Fibroblast of gingiva (primary cell): ENCODE measurements at places on chromosomes 16 and 17.

DNA sequence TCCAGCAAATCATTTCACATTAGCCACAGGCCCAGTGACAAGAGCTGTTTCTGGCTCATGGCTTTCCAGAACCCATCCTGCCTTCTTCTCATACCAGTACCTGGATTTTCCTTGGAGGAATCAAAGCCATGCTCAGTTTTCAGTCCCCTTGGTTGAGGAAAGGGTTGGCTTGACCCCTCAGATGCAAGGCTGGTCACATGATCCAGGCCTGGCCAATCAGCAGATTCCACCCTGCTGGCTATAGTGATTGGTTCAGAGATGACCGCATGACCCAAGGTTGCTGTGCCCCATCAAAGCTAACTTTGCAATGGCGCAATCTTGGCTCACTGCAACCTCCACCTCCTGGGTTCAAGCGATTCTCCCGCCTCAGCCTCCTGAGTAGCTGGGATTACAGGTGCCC is 45.0 kb downstream of the MMP15 start:
- DNase-seq = no peak

GRCh38 chr16:69513180-69513966 is 52.4 kb upstream of the NFAT5 start:
- DNase-seq = no peak

DNA sequence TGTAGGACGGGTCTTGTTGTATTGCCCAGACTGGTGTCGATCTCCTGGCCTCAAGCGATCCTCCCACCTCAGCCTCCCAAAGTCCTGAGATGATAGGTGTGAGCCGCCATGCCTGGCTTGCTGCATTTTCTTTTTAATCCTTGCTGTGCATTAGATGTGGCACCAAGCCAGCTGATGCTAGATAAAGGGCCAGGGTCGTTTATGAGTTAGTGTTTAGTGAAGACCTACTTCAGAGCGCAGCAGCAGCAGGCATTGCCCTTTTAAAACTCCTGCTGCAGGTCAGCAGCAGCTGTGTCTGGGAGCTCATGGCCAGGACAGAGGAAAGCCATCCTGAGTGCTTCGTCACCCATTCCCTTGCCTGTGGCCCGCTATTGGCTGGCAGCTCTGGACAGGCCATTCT is 237.3 kb downstream of the CCDC182 start:
- DNase-seq = no peak

DNA sequence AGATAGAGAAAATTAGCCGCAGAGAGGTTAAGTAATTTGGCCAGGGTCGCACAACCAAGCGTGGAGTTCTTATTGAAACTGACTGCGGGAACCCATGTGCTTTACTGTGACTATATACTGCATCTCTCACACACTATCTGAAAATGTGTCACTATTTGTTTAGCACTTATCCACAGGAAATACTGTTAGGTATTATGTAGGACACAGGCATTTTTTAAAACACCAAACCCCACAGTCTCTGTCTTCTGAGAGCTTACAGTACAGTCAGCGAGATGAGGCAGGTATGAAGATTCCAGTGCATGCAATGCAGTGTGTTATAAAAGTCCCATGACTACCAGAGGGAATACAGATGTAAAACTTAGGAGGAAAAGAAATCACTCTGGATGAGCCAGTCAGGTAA is 11.3 kb downstream of the RBL2 start:
- no peak for DNase-seq

- DNase-seq = no peak
Measured at GRCh38 chr17:68298601-68299000, 7.3 kb downstream of the ARSG start.

DNA sequence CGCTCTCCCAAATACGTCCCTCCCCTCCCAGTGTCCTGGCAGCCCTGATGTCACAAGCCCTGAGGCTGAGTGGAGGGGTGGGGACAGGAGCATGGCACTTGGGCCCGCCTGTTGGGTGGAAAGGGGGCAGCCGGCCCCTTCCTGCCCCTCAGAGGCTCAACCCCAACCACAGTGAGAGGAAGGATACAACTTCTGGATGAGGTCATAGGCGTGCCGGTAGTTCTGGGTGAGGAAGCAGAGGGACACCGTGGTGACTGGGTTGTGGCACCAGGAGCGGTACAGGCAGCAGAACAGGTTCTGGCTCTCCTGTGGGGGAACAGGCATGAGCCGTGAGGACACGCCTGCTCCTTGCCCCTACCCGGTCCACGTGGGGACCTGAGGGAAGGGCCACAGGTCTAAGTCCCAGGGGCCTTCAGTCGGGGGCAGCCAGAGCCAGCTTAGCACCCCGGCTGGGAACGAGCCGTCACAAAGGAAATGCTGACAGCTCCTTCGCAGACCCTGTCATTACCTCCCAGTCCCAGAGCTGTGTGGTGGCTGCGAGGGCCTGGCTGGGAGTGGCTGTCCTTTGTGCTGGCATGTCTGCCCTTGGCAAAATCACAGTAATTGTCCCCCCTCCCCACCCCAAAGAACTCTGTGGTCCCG is 11.2 kb upstream of the MTSS2 start:
- DNase-seq = no peak

DNA sequence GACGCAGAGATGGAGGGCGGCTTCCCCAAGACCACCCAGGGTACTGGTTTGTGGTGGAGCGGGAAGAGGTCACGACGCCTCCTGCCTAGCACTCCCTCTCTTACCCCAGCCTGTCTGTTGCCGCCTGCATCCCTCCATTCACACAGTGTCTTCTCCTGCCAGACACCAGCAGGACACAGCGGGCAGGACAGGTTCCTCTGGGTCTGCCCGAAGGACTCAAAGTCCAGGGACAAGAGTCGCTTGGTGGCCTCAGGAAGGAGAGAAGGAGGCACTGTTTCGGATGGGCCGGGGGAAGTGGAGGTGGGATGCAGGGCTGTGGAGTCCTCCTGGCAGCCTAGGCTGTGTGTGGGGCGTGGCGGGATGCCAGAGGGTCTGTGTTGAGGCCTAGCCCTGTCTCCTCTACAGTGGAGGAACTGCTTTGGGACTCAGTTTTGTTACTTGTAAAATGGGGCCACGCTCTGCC is 19.6 kb upstream of the TNS4 start:
- DNase-seq = no peak

GRCh38 chr16:2085669-2086068 is 37.9 kb downstream of the TSC2 start:
- peak; percentile 43 for DNase-seq

DNA sequence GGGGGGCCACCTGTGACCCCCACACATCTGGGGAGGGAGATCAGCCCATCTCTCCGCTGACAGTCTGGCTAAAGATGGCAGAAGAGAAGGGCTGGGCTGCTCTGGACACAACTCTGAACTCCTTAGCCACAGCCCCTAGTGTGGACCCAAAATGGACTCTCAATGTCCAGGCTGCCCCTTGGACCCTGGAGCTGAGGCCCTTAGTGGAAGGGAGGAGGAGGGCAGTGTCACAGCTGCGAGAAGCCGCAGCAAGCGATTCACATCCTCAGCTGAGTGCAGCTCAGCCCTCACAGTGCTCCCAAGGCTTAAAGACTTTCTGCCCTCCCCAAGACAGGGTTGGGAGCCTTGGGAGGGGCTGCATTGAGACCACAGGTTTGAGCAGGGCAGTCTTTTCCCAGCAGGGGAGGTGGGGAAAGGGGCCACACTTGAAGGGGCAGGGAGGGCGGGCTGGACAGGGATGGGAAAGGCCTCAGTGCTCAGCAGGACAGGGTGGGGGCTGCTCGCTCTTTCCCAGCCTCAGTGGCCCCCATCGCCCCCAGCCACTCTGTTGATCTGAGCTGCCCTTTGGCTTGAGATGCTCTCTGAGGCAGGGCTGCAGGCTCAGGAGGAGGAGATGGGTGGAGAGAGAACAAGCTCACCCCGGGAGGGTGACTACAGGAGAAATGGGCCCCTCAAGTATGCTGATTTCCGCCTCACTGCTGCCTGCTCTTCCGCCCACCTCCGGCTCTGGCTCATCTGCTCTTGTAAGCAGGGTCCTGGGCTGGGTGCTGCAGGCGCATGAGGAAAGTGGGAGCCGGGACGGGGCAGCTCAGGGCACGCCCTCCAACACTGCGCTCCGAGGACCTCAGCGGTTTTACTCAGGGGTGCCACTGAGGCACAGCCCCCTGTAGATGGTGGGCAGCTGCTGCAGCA is 50.9 kb upstream of the MTSS2 start:
- DNase-seq = no peak

DNA sequence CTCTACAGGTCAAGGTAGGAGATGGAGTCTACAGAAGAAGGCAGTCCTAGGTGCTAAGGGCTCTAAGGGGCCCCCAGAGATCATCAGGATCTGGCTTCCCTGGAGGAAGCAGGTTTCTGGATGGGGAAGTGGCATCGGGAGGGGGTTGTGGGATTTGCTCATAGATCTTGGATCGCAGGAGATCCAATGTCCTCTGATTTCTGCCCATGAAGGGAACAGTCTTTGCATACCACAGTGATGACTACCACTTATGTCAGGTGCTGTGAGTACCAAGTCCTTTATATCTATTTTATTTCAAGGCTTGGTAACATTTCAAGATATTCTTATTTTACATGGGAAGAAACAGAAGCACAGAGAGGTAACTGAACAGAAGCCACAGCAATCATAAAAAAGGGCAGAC is 164.0 kb downstream of the RGS9 start:
- no peak for DNase-seq

DNA sequence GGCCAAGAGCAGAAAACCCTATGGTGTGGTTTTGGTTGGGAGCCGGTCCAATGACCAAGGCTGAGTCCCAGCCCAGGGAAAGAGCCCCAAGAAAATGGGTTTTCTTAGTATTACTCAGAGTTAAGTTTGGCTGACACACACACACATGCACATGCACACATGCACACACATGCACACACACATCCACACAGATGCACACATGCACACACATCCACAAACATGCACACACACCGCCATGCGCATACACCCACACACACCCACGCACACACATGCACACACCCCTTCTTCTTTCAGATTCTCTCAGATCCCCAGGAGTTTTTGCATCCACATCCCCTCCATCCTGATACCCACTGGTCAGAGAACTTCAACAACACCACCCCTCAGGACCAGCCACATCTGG is 9.1 kb downstream of the ABCC12 start:
- no peak for DNase-seq

- no peak for DNase-seq
Measured at GRCh38 chr17:66488864-66489263, 186.5 kb downstream of the PRKCA start.

DNA sequence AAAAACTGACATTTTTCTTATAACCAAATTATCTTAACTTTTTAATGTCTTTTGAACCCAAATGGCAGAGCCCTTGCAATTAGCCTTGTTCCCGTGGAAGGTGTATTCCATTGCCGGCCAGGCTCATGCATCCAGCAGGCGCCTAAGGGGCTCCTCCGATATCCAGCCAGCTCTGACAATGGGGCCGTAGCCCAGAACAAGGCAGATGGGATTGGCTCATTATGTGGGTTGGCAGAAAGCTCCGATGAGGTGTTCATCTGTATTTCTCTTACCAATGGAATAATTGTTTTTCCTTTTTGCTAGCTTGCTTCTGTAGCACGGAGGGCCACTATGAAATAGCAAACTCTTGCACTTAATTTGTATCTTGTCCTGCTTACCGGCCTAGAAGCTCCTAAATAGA is 208.2 kb upstream of the CHMP6 start:
- DNase-seq = no peak

- DNase-seq = no peak
Measured at GRCh38 chr17:29138184-29138955, 41.8 kb downstream of the MYO18A start.

DNA sequence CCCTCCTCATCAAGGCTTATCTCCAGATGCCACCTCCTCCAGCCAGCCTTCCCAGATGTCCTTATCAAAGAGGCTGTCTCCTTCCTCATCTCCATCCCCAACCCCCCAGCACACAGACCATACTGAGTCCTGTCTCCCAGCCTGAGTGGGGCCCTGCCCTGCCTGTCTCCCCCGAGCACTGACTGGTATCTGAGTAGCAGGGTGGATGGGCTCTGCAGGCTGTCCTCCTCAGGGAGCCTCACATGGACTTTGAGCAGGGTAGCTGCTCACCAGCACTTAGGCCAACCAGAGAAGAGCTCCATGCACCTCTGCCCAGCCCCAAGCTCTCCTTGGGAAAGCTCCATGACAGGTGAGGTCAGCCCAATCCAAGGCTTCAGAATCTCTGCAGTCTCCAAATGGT is 20.0 kb upstream of the ITGA3 start:
- DNase-seq = no peak

GRCh38 chr16:72854267-72854959 is 193.5 kb downstream of the ZFHX3 start:
- DNase-seq = no peak

GRCh38 chr16:85303354-85303883 is 191.1 kb upstream of the CIBAR2 start:
- peak; percentile 18 for DNase-seq
